ENCODE measurements at places on chromosomes 7 and 10. TPM values are rescaled to one million over a fixed set of nuclear protein-coding genes. Genes with fewer than 3 reads are reported as not detected.

The PVRIG gene
- total RNA-seq = 0.54 TPM

The AGAP5 gene
- 4.0 TPM for total RNA-seq

The SLC26A5 gene
- not detected for total RNA-seq

The MKLN1 gene
- total RNA-seq = 27.7 TPM

The SLC26A3 gene
- total RNA-seq = not detected

The RNF32 gene
- 0.27 TPM for total RNA-seq

The CALML3 gene
- total RNA-seq = not detected

The SPDYE6 gene
- not detected for total RNA-seq

The C7orf25 gene
- total RNA-seq = 2.7 TPM

The BPGM gene
- total RNA-seq = 5.9 TPM

The GPC2 gene
- total RNA-seq = 6.2 TPM

The TMEM26 gene
- under 0.01 TPM for total RNA-seq

The MOGAT3 gene
- total RNA-seq = not detected

The NKX2-3 gene
- 15.1 TPM for total RNA-seq

The NUTM2E gene
- under 0.01 TPM for total RNA-seq

The ANKRD30A gene
- total RNA-seq = not detected

The HIP1 gene
- 19.4 TPM for total RNA-seq

The OR2A5 gene
- not detected for total RNA-seq

The ZFYVE27 gene
- 35.3 TPM for total RNA-seq

The KCNIP2 gene
- total RNA-seq = 0.27 TPM

The TMEM130 gene
- 0.81 TPM for total RNA-seq

The NCF1 gene
- total RNA-seq = 2.2 TPM

The UCN3 gene
- total RNA-seq = not detected

The TMEM229A gene
- total RNA-seq = not detected

The PRRT4 gene
- total RNA-seq = 0.27 TPM

The PARP12 gene
- 50.9 TPM for total RNA-seq

The SPDYE9 gene
- total RNA-seq = not detected
